Activated T-helper 1 cell treated with Interleukin-2 at 50 U/mL for 16 hours (primary cell): ENCODE measurements at places on chromosomes 4 and X.

GRCh38 chr4:176964116-176964691 is 171.5 kb upstream of the VEGFC start:
- DNase-seq, result no peak

GRCh38 chrX:15310117-15310516 is 5.3 kb downstream of the ASB11 start:
- DNase-seq, result no peak

- DNase-seq, result no peak
Measured at GRCh38 chr4:118983831-118984230, 95.2 kb downstream of the SYNPO2 start.

DNA sequence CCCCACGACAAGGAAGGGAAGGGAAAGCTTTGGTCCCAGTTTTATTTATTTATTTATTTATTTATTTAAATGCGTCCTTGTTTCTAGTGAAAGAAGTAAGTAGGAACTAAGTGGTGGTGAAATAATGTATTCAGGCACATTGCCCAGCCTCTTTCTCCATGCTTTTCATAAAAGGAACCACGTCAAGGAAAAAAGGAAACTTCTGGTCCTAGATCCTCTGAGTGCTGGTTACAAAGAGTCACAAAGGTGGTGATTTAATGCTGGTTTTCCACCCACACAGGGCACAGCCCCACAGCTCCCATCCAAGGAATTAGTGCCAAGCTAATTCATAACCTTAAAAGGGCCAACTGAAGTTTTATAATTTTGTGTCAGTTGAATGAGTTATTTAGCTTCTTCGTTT is 206.6 kb upstream of the GYPA start:
- no peak for DNase-seq

GRCh38 chr4:5930456-5930855 is 37.6 kb upstream of the CRMP1 start:
- DNase-seq, result no peak

DNA sequence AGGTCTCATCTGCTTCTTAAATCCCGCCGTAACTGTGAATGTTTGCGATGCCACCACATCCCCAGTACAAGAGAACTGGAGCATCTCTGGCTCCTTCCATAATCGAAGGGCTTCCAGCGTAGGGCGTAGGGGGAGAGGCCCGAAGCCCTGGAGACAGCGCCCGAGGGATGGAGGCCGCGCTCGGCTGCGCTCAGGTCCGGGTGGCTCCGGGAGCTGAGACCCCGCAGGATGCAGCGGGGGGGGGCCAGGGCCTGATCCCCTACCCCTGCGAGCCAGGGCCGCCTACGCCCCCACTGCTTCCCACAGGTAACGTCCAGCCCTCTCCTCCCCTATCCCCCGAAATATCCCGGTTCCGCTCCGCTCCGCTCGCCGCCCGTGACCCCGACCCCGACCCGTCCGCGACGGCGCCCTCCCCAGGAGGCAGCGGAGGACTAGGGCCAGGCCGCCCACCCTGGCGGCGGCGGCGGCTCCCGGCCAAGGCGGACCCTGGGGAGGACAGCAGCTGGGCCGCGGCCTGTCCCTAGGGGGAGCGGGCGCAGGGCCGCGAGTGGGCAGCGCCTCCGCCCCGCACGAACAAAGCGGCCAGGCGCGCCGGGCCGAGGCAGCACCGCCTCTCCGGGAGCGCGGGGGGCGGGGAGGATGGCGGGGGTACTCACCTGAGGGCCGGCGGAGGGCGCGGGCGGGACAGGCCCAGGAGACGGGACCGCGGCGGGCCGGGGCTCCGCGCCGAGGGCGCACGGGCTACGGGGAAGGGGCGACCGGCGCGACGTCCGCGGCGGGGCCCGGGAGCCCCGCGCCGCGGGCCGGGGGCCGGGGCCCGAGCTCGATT is 723 bp downstream of the WDFY3 start:
- DNase-seq, result no peak

- no peak for DNase-seq
Measured at GRCh38 chr4:76210452-76210851, 3.2 kb downstream of the SCARB2 start.

DNA sequence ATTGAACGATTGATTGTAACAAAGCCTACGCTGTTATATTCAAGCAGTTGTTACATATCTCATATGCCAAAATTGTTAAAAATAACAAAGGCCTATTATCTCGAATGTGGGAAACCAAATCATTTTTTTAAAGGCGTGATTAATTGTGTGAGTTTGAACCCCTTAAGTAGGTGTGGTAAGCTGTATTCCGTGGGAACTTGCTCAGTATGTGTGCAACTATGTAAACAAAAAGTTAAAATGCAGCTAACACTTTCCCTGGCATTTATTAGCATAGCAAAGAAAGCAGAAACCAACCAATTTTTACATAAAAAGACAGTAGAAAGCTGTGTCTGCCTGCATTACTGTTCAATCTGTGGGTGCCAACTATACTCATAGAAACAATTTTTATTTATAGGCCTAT is 166.0 kb upstream of the HAND2 start:
- no peak for DNase-seq

DNA sequence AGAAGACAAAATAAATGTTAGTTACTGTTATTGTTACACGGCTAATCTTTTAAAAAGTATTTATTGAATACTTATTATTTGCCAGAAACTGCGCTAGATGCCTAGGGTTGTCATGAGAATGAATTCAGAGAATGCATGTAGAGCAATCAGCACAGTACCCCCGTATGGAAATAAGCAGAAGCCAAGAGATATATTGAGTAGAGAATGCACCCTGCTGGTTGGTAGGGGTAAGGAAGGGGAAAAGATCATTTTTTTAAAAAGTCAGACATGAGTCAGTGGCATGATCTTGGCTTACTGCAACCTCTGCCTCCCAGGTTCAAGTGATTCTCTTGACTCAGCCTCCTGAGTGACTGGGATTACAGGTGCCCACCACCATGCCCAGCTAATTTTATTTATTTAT is 13.1 kb upstream of the DRP2 start:
- DNase-seq, result no peak
